ENCODE measurements at places on chromosomes 4 and X.

GRCh38 chrX:139720136-139720535, 12.2 kb upstream of the MCF2 start:
- DNase-seq = peak; percentile 30

- DNase-seq = no peak
These were observed 134.0 kb upstream of the PJA1 start for GRCh38 chrX:69299285-69299684.

DNA sequence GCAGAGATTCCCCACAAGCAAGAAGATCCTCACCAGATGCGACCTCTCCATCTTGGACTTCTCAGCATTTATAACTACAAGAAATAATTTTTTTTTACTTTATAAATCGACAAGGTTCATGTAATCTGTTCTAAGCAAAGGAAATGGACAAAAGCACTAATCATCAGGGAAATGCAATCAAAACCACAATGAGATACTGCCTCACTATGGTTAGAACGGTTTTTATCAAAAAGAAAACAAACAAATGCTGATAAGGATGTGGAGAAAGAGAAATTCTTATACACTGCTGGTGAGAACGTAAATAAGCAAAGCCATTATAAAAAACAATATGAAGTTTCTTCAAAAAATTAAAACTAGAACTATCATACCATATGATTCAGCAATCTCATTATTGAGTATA, 1382.6 kb downstream of the ARAP2 start:
- DNase-seq = no peak

DNA sequence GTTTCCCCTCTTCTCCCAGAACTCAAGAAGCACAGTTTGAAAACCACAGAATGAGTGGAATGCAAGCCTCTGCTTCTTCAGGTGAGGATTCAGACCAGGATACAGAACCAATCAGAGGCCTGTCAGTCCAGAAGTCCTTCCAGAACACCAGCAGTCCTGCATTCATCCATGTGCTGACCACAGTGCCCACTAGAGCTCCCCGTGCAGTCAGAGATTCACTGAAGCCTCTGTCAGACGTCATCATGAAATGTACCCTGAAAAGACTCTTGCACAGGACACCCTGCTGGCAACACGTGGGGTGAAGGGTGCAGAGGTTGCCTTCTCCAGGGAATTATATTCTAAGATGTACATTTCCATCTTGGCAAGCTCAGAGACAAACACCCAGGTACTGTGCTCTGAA, 75.9 kb upstream of the LSM6 start:
- DNase-seq = no peak

DNA sequence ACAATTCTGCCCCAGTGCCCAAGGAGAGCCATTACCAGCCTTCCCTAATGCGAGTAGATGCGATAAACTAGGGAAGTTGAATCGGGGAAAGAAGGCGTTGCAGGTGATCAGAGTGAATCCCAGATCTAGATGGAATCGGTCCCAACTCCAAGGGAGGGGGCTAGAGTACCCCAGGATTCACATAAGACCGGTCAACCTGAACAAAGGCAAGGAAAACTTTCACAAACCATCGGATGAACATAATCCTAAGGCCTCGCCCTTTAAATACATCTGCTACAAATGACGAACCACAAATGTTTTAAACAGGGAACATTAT, 11.2 kb upstream of the ZCCHC13 start:
- DNase-seq = no peak

- peak; percentile 21 for DNase-seq
These were observed at the start of gene PLCXD1 for GRCh38 chrX:281166-281999. PLCXD1 (plus strand) TSS chrX:281381; CDS start chrX:284188, 2,807 bp downstream.

DNA sequence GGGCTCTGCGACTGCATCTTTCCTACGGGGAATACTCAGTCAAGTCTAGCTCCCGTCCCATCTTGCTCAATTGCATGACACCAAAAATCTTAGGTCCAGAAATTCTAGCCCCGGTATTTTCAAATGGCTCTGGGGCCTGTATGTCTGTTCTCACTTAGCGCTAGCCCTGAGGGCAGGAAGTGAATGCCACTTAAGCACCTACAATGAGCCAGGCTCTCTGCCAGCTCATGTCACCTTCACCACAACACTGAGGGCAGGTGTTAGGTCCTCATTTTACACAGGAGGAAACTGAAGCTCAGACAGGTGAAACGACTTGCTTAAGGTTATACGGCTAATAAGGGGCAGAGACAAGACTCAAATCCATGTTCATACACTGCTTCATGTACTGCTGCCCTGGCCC, 282.8 kb downstream of the PPP1R2C start:
- no peak for DNase-seq

GRCh38 chr4:24802648-24803047, 7.3 kb downstream of the SOD3 start:
- no peak for DNase-seq

DNA sequence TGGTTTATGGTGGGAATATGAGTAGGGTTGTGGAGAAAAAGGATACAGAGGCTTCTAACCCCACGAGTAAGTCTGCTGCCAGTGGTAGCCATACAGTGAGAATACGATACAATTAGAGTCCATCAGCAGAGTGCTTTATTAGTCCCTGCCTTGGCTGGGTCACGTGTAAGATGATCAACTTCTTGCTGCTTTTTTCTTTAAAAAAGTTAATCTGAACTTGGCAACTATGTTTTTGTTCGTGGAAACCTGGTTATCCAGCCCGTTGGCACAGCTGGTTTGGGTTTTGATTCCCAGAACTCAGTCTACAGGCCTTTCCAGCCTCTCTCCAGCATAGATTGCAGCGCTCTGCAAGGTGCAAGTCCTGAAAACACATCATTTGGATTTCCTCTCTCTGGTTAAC, 53.1 kb upstream of the LSM6 start:
- DNase-seq = no peak

DNA sequence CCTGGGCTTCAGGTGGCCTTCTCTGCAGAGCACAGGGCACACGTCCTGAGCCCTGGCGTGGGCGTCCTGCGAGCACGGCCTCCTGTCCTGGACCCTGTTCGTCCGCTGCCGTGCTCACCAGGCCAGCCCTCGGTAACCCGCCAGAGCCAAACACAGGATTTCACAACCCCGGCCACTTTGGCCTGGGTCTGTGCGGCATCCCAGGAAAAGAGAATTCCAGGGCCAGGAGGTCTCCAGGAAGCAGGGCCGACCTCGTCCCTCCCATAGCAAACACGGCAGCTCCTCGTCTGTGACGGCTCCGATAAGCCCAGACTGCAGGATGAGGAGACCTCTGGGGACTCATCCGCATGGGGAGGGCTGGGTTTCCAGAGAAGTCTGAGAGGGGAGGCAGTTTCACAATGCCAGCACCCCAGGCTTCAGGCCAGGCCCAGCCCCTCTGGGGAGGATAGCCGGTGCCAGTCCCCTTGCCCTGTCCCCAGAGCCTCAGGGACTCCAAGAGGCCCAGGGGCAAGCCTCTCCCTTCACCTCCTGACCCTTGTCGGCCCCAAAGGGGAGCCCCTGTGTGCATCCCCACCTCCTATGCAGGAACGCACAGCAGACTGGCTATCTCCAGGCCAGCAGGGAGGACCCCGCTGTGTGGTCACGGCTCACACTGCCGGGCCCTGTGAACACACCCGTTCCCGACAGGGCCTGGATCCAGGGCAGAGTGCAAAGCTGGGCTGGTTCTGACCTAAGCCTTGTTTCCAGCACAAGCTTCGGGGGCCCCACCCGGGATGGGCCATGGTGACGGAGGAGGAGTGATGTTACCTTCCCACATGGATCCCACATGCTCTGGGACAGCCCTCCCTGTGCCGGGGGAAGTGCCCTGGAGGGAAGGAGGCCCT, 22.3 kb upstream of the HTRA3 start:
- DNase-seq = no peak

DNA sequence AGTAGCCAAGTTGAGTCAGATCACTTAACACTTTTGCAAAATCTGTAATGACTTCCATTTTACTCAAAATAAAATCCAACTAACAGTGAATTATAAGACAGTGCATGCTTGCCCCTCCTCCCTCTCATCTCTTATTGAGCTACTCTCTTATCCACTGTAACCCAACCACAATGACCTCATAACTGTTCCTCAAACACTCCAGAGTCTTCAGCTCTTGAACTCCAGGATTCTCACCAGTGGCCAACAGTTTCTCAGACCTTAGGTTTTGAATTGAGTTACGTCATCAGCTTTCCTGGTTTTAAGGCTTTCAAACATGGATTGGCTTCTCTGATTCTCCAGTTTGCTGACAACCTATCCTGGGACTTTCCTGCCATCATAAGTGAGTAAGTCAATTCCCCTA, 938.3 kb downstream of the RAB28 start:
- no peak for DNase-seq

GRCh38 chr4:107196312-107196711, 160.2 kb upstream of the DKK2 start:
- DNase-seq = no peak

GRCh38 chrX:70062076-70062475, at the start of gene OTUD6A:
OTUD6A (plus strand) TSS chrX:70062457; CDS start chrX:70062525, 68 bp downstream.
- DNase-seq = no peak

GRCh38 chr4:37816719-37817118, 9.8 kb upstream of the PGM2 start:
- DNase-seq = no peak

DNA sequence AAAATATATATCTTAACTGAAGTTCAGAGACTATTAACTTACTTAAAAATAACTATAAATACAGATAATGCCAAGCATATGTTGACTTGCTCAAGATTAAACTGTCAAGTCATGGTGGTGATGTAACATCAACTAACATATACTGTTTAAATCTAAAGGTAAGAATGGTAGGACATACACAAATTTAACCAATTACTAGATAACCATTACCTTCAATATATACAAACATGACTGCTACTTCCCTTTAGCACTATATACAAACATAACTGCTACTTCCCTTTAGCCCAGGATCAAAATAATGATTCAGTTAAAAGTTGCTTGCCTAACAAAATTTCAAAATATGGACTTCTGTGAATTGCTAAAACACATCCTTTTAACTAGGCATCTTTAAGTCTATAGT, 14.9 kb downstream of the HNRNPD start:
- DNase-seq = no peak

DNA sequence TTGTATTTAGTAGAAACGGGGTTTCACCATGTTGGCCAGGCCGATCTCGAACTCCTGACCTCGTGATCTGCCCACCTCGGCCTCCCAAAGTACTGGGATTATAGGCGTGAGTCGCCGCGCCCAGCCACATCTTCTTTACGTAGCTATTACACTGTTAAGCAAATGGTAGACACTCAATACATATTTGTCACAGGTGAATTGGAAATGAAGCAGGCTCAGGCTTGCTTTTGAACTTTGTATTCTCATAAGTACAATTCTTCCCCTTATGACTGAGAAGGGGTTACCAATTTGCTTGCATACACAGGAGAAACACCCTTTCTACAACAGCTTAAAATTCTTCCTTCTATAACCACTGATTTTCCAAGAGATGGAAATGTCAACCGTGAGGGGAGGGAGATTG, 787 bp upstream of the SRPX2 start:
- no peak for DNase-seq

DNA sequence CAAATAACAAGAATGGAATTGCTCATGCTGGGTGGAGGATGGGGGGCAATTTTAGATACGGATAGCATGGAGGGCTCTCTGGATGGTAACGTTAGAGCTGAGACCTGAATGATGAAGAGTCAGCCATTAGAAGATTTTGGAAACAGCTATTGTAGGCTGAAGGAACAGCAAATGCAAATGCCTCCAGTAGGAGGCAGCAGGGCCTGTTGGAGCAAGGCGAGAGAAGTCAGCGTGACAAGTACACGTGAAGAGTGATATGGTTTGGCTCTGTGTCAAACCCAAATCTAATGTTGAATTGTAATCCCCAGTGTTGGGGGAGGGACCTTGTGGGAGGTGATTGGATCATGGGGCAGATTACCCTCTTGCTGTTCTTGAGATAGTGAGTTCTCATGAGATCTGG, 59.3 kb upstream of the SOD3 start:
- DNase-seq = no peak

- no peak for DNase-seq
These were observed 166.4 kb downstream of the DCLK2 start for GRCh38 chr4:150244600-150244999.

DNA sequence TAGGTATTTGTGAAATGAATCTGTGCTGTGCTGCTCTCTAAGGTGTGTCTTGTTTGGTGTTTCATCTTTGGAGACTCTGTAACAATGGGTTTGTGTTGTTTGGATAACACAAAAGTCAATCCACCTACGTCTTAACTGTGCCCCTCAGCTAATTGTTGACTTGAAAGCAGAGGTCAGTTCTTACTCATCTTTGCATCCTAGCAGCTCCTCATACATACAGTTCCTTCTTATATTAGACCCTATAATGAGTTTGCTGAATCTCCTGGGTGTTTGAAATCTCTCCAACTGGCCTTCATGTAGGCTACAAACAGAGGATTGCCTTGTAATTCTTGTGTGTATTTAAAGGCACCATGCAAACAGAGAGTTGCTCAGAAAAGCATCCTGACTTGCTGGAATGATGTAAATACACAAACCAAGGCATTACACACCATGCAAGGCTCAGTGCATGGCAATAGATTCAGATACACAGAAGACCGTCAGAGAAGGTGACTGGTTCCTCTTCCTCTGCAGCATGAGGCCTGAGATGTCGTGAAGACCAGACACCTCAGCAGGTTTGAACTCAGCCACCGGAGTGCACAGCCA, 220.0 kb upstream of the JADE1 start:
- no peak for DNase-seq

GRCh38 chr4:23706972-23707651, 182.7 kb downstream of the PPARGC1A start:
- DNase-seq = no peak

- peak; percentile 81 for DNase-seq
These were observed 107.5 kb upstream of the ACSL4 start for GRCh38 chrX:109840585-109840984.

- no peak for DNase-seq
These were observed 43.2 kb downstream of the MANBA start for GRCh38 chr4:102717448-102718092.

DNA sequence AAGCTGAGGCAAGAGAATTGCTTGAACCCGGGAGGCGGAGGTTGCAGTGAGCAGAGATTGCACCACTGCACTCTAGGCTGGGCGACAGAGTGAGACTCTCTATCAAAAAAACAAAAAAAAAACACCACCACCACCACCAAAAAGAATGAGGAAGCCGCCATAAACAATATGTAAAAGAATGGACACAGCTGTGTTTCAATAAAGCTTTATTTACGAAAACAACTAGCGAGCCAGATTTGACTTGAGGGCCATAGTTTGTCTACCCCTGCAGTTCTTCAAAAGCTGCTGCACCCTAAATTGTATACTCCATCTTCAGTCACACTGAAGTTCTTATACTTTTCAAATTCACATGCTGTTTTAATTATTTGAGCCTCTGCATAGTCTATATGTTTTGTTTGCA, 306.5 kb upstream of the KLF3 start:
- DNase-seq = no peak
